ENCODE measurements at places on chromosomes 4 and X.

DNA sequence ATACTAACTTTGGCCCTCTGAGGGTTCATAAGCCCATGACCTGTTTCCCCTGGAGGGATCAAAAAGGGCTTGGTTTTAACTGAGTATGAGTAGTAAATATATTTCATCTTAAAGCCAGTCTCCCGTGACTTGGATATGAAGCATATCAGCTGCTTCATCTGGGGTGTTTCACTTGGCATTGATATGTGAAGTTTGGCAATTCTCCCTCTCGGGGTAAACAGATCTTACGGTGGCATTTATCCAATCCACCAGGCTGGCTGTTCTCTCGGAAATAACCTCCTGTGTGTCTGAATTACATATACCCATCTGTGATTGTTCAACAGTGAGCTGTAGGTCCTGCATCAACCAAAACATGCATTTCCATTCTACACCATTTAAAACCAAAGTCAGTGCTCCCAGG lies 130.7 kb downstream of the ADAM29 start:
- DNase-seq, result no peak

GRCh38 chr4:3638080-3638795 lies 106.0 kb upstream of the LRPAP1 start:
- no peak for DNase-seq

DNA sequence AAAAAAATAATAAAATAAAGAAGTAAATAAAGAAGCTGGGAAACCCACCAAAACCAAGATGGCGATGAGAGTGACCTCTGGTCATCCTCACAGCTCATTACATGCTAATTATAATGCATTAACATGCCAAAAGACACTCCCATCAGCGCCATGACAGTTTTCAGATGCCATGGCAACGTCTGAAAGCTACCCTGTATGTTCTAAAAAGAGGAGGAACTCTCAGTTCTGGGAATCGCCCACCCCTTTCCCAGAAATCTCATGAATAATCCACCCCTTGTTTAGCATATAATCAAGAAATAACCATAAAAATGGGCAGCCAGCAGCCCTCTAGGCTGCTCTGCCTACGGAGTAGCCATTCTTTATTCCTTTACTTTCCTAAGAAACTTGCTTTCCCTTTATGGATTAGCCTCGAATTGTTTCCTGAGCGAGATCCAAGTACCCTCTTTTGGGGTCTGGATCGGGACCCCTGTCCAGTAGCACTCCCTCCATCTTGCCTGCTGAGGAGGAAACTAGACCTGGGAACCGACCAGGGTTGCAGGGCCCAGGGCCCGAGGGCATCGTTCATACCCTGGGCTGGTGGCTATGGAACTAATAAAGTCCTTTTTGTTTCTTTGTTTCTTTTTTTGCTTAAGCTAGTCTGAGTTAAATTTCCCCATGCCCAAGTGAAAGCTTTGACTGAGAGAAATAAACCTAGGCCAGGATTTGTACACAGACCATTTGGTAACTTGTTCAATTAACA lies 30.9 kb downstream of the HTT-AS start:
- no peak for DNase-seq

DNA sequence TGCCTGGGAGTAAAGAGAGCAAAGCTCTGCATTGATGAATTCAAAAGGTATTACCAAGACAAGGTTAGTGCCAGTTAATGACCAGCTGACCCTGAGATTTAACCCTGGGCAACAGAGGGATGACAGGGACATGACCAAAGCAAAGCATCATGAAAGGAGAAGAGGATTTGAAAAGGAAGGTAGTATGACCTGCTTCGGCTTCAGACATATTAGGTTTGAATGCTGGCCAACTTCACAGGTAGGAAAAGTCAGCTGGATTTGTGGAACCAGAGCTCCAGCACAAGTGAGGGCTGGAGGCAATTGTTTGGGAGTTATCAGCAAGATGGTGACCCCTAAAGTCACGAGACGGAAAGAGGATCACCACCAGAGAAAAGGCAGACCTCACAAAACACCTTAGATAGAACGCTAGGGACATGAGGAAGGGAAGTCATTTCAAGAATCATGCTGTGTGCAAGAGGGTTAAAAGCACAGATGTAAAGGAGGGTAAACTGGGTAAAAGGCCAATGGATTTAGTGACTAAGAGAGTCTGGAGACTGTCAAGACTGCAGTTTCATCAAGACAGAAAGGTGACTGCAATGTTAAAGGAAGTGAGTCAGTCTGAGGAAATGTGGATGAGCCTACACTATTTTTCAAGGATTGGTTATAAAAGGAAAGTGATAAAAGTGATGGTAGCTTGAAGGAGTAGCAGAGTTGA lies 45.6 kb downstream of the SH3RF1 start:
- no peak for DNase-seq

DNA sequence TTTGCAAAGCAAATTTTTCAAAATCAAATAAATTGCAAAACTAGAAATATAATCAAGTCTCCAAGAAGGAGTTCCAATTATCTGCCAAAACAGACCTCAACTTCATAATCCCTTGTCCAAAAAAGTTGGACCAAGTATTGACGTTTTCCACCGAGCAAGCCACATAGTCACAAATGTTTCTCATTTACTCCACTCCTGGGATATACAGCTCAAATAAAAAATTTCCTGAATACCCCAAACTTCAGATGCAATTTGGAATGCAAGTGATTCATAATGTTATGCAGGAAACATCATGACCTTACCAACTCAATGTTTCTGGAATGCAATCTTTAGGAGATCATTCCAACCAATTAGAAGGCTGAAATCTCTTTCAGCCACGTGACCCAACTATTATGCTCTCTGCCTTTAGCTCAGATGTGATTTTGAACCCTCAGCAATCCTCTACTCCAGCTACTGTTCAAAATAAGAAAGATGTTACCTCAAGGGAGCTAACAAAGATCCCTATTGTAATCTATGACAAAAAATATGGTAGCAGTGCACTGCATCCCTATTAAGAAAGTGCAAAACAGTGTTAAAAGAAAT lies 72.4 kb downstream of the PRDM5 start:
- no peak for DNase-seq

DNA sequence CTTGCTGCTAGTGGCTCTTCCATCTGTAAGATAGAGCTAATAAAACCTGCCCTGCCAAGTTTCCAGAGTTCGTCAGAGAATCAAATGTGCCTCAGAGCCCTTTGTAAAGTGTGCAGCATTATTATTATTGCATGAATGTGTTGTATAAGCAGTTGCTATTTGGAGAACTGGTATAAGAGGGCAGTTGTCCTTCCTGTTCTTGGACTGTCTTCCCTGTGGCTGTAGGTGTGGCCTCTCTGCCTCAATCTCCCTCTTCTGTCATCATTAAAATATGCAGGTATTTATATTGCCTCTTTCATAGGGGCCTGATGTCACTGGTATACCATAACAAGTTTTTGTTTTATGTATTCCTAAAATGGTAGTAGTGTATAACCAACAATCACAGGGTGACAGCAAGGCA lies 3.8 kb downstream of the MTM1 start:
- no peak for DNase-seq

Data from activated T-cell treated with anti-CD3 and anti-CD28 coated beads, Interleukin-2, amount 50 U/mL, for 48 hours (primary cell).